ENCODE measurements at places on chromosomes 6 and 20. TPM values are rescaled to one million over a fixed set of nuclear protein-coding genes. Genes with fewer than 3 reads are reported as not detected.

DNA sequence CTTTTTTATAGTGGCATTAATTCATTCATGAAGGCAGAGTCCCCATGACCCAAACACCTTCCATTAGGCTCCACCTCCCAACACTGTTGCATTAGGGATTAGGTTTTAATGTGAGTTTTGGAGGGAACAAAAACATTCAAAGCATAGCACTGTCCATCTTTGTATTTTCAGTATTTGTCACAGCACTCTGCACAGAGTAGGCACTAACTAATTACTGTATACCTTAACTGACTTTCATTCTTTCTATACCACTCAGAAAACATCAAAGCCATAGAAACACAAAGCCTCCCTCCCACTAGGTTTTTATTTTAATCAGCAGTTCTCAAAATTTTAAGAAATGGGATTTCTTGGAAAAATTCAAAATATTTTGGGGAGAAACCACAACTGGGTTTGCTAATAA, 21.8 kb upstream of the AHI1 start:
- no peaks in the 10 kb centered on the region for H3K4me1 ChIP-seq
- H3K27me3 ChIP-seq: no peaks in the 10 kb centered on the region
- no peaks in the 10 kb centered on the region for H3K36me3 ChIP-seq
- H3K4me3 ChIP-seq: no peak overlapping the region
- no peak overlapping the region for H3K27ac ChIP-seq
- DNase-seq: no peak

- no peak for DNase-seq
- H3K36me3 ChIP-seq: no peaks in the 10 kb centered on the region
- H3K4me1 ChIP-seq: no peaks in the 10 kb centered on the region
- no peaks in the 10 kb centered on the region for H3K27me3 ChIP-seq
- H3K27ac ChIP-seq: no peak overlapping the region
These were observed 99.8 kb downstream of the OPRM1 start for GRCh38 chr6:154138793-154139192.

DNA sequence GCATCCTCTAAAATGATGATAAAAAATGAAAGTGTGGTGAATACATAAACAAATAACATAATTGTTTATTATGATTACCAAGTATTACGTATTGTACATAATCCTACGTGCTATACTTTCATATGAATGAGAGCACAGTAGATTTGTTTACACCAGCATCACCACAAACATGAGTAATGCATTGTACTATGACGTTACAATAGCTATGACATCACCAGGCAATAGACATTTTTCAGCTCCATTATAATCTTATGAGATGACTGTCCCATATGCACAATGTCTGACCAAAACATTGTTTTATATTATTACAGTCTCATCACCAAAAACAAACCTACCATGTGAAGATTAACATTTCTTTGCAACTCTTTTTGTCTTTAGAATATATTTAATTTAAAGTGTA, 225.7 kb upstream of the TENT5A start:
- H3K4me3 ChIP-seq: no peak overlapping the region
- no peaks in the 10 kb centered on the region for H3K27me3 ChIP-seq
- H3K27ac ChIP-seq: no peak overlapping the region
- DNase-seq: no peak
- H3K4me1 ChIP-seq: no peaks in the 10 kb centered on the region

DNA sequence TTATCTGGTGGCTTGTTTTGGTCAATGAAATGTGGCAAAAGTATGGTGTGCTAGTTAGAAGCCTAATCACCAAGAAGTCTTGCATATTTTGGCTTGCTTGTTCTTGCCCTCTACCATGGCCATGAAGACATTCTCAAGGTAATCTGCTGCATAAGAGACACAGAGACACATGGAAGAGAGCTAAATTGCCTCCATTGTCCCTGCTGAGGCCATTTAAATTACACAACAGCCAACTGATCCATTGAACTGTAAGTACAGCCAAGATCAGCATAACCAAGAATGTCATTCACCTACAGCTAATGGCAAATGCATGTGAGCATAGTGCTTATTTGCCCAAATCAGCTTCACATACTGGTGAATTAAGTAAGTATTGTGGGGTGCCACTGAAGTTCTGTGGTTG, 603.8 kb downstream of the FRK start:
- H3K27ac ChIP-seq: no peak overlapping the region
- H3K4me1 ChIP-seq: no peaks in the 10 kb centered on the region
- H3K4me3 ChIP-seq: no peak overlapping the region
- H3K36me3 ChIP-seq: no peaks in the 10 kb centered on the region

DNA sequence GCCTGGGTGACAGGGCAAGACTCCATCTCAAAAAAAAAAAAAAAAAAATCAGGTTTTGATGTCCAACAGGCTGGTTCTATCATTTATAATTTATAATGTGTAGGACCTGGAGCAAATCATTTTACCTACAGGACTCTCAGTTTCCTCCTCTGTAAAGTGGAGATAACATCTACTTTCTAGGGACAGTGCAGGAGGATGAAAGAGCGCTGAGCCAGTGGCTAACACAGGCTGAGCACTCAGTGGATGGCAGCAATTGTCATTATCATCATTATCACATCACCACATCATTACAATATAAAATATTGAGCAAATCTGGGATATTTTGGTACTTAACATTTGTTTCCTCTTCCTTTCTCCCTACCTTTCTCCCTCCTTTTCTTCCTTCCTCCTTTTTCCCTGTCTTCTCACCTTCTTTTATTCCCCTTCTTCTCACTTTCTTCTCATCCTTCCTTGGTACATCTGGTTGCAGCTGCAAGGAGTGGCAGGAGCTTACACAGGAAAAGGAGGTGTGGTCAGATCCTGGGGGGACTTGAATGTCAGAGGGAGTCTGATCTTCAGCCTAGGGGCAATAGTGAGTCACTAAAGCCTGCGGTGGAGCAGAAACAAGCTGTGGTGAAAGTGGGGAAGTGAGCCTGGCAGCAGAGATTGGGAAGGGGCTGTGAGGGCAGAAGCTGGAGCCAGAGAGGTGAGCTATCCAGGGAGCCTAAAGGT, 24.6 kb upstream of the CTNNBL1 start:
- H3K27ac ChIP-seq: no peak overlapping the region
- DNase-seq: no peak
- peaks cover 3% of the 10 kb centered on the region for H3K27me3 ChIP-seq
- no peaks in the 10 kb centered on the region for H3K4me1 ChIP-seq

DNA sequence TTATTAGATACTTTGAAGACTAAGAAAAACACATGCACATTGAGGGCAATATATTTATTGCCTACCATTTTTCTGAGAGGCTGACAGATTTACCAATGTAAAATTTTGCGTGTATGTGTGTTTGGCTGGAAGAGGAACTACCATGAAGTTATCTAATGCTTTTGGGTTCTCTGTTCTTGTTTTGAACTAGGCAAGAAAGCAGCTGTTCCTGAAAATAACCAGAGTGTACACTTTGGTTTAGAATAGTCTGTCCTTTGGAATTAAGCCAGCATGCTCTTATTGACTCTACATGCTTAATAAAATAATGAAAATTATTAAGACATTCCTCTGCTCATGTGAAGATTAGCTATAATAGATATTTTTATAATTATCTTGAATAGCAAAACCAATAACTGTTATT, 129.2 kb downstream of the MYB start:
- H3K36me3 ChIP-seq: no peaks in the 10 kb centered on the region
- H3K27me3 ChIP-seq: no peaks in the 10 kb centered on the region

DNA sequence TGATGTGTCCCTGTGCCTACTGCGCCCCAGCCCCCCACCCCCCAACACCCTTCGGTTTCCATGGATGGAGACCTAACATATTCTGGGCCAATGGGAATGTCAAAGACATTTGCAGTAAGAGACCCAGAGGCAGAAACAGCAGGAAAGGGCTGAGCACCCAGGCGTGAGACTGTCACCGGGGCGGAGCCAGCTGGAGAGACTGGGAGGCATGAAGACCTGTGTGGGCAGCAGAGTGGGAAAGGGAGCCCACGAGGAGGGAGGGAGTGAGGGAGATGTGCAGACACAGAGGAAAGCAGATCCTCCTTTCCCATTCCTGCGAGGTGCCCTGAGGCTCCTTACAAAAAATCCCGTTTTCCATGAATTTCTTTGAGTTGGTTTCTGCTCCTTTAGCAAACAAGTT, 150.2 kb downstream of the FOXC1 start:
- peak; percentile 46 for DNase-seq
- no peaks in the 10 kb centered on the region for H3K36me3 ChIP-seq
- H3K27ac ChIP-seq: no peak overlapping the region
- H3K4me1 ChIP-seq: peaks cover 8% of the 10 kb centered on the region

DNA sequence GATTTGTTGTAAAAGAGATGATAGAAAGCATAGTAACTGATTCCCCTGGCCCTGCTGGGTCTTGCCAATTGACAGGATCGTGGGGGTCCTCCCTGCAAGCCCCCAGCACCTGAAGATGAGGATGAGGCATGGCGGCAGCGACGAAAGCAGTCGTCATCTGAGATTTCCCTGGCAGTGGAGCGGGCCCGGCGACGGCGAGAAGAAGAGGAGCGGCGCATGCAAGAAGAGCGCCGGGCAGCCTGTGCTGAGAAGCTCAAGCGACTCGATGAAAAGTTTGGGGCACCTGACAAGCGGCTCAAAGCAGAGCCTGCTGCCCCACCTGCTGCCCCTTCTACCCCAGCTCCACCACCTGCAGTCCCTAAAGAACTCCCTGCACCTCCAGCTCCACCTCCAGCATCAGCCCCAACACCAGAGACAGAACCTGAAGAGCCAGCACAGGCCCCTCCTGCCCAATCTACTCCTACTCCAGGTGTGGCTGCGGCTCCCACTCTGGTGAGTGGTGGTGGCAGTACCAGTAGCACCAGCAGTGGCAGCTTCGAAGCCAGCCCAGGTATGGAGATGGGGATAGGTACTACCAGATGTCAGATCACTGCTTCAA, 7.3 kb downstream of the PRRC2A start:
- no peak overlapping the region for H3K27ac ChIP-seq
- DNase-seq: no peak
- H3K4me3 ChIP-seq: no peak overlapping the region
- peaks cover 95% of the 10 kb centered on the region for H3K36me3 ChIP-seq

RWDD2A gene
- total RNA-seq: 5.2 TPM

BMP6 gene
- 2.7 TPM for total RNA-seq

All from thyroid gland (tissue), 4 donors.